ENCODE measurements at places on chromosomes 13 and 19.
A peak's percentile ranks its signal among the peaks of the same experiment; 100 is the strongest.

GRCh38 chr19:51396175-51396574 is 5.8 kb upstream of the C19orf84 start:
- DNase-seq = no peak

DNA sequence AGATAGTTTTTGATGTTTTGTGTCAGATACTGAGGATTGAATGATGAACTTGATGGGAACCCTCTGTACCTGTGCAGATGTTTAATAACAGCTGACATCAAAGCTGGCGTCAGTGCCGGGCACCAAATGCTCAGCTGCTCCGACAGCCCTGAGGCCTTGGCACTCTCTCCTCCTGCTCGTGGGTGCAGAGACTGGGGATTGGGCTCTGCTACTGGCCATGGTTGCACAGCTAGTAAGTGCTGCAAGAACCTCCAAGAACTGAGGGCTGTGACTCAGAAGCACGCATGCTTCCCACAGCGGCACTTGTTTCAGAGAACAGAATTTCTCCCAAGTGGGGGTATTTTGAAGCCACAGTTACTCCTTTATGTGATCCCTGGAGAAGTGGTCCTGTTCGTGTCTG is 5.9 kb downstream of the LAMP1 start:
- DNase-seq = no peak

DNA sequence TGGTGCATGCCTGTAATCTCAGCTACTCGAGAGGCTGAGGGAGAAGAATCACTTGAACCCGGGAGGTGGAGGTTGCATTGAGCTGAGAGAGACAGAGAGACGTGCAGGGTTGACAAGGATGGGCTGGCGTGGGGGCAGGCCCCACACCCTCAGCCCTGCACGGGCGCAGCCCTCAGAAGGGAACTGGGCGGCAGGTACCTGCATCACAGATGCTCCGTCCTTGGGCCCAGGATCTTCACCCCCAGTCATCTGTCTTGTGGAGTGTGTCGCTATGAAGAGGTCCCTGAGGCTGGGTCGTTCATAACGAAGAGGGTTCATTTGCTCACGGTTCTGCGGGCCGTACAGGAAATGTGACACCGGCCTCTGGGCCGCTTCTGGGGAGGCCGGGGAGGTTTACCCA is 20.3 kb downstream of the C2CD4C start:
- no peak for DNase-seq

- DNase-seq = no peak
These were observed 20.1 kb downstream of the ZNF763 start for GRCh38 chr19:11984986-11985385.

- peak; percentile 98 for DNase-seq
These were observed at the start of gene TRIM28 for GRCh38 chr19:58543826-58544590. Gene TRIM28 (plus strand): TSS chr19:58544064. CDS start chr19:58544758, 694 bp downstream.

GRCh38 chr13:59133903-59134302 is 1029.8 kb downstream of the DIAPH3 start:
- DNase-seq = no peak

DNA sequence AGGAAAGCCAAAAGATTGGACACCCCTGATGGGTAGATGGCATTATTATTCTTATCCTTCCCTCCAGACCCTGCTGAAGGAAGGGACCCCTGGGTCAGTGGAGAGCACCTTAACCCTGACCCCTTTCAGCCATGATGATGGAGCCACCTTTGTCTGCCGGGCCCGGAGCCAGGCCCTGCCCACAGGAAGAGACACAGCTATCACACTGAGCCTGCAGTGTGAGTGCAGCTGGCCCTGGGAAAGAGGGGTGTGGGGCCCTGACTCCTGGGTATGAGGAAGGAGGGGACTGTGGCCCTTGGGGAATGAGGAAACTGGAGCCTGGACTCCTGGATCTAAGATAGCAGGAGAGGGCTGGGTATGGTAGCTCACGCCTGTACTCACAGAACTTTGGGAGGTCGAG is 2.7 kb downstream of the KIRREL2 start:
- DNase-seq = no peak

DNA sequence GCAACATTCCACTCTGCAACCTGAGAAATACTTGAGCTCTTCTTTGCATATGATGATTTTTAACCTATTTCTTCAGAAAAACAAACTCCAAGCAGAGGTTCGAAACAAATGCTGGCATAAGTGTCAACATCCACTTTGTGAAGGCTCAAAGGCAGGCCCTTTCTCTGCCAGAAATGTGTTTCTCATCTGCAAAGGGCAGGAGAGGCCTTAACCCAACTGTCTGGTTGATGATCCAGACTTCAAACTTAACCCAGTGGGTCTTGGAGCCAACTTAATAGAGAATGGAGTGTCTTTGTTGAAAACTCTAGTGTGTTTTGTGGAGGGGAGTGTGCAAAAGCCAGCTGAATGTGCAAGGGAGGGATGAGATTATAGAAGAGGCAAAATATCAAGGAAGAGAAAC is 28.3 kb upstream of the ZNF507 start:
- no peak for DNase-seq

- no peak for DNase-seq
These were observed 479.1 kb downstream of the FOXO1 start for GRCh38 chr13:40187324-40187795.

- DNase-seq = peak; percentile 30
These were observed 22.1 kb upstream of the F7 start for GRCh38 chr13:113083402-113084061.

DNA sequence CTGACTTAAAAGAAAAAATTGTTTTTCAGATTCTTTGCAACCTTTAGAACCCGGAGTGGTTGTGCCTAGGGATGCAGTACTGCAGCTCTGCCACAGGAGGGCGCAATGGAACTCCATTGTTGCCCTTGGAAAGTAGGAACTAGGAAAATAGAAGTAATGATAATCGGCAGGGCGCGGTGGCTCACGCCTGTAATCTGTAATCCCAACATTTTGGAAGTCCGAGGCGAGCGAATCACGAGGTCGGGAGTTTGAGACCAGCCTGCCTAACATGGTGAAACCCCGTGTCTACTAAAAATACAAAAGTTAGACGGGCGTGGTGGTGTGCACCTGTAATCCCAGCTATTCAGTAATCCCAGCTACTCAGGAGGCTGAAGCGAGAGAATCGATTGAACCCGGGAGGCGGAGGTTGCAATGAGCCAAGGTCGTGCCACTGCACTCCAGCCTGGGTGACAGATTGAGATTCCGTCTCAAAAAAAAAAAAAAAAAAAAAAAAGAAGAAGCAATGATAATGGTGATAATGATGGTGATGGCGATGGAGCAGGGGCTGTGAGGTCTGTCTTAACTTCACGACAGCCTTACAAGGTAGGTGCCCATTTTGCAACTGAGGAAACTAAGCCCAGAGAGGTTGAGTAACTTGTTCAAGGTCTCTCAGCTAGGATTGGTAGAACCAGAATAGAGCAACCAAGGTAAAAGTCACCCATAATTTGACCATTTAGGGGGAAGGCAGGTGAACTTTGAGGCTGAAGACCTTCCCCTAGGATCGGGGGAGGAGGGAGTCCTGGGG is 5.5 kb upstream of the ADAMTS10 start:
- DNase-seq = no peak

- no peak for DNase-seq
These were observed 1.7 kb downstream of the UTP14C start for GRCh38 chr13:52026246-52026626.

GRCh38 chr19:18521692-18522123 is at the start of gene ELL:
Gene ELL (minus strand): TSS chr19:18522070. CDS start chr19:18522055, 15 bp downstream.
- no peak for DNase-seq

DNA sequence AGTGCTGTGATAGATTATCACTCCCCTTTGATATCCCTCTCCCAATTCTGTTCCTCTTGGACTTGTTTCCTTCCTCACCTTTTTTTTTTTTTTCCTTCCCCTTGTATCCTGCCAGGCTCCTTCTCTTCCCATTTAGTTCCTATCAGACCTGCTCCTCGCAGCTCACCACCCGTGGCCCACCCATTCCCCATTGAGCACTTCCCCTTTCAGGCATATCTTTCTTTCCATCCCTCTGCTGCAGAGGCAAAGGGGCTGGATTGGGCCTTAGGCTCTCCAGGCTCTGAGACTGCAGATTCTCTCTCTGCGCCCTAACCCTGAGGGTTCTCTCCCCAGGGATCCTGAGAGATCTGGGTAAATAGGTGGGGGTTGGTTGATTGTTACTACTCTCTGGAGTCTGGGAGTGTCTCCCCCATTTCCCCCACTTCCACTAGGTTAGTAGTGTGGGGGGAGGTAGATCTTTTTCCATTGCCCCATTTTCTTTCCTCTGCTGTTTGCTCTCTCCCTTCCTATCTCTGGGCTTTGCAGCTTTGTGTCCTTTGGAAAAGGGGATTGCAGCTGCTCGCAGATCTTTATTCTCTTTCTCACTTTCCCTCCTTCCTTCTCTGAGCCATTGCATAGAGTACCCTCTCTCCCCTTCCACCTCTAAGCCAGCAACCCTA is 2.3 kb downstream of the ARHGAP35 start:
- DNase-seq = no peak

- no peak for DNase-seq
These were observed 47.0 kb downstream of the DLEU7 start for GRCh38 chr13:50796463-50796862.

DNA sequence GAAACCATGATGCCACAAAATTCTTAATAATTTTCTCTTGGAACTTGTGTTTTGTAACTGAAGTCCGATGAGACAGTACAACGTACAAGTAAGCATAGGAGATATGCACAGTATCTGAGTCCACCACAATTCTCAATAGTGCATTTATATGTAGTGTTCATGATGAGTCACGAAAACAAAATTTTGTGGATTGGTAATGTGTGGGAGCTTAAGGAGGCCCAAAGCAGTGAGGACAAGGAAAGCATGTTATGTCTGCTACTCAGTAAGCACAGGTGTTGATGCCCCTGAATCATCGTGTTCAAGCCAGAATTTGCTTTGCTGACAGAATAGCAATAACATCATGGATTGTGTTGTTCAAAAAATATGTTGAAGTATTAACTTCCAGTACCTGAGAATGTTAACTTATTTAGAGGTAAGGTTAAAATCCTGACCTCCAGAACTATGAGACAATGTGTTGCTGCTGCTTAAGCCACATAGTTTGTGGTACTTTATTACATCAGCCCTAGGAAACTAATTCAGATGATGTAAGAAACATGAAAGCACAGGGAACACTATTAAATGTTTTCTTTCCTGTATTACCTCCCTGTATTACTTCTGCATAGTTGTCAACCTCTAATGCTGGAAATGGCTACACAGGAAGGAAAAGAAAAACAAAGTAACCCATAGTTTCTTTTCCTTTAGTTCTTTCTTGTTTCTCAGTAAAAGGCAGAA is 201.3 kb downstream of the SLITRK6 start:
- peak; percentile 71 for DNase-seq

GRCh38 chr13:74080762-74081161 is 53.4 kb downstream of the KLF12 start:
- no peak for DNase-seq

- peak; percentile 41 for DNase-seq
These were observed 6.6 kb upstream of the IGFL2 start for GRCh38 chr19:46141421-46141820.

DNA sequence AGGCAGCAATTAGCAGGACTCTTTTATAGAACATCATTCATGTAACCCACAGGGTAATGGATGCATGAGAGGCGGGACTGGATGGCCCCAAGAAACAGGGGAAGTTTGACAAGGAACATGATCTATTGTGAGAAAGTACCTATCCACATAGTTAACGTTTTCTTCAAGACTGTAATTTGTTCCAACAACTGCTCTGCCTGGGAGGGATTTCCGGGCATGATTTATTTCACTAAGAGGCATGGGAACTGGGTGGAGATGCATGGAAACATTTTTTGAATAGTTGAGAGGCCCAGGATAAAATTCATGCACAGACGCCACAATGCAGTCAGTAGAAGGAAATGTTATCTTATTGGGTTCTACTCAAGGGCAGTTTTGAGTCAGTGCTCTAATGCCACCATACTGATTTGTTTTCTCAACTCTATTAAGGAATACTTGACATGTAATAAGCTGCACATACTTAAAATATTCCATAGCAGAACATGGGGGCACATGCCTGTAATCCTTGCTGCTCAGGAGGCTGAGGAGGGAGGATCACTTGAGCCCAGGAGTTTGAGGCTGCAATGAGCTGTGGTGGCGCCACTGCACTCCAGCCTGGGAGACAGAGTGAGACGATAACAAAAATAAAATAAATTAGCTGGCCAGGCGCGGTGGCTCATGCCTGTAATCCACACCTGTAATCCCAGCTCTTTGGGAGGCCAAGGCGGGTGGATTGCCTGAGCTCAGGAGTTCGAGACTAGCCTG is 9.9 kb upstream of the ATG4D start:
- peak; percentile 94 for DNase-seq

DNA sequence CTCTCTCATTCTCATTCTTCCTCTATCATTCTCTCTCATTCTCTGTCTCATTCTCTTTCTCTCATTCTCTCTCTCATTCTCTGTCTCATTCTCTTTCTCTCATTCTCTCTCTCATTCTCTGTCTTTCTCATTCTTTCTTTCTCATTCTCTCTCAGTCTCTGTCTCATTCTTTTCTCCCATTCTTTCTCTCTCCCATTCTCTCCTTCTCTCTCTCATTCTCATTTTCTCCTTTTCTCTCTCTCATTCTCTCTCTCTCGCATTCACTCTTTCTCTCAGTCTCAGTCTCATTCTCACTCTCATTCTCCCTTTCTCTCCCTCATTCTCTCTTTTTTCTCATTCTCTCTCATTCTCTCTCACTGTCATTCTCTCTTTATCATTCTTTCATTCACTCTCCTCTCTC is 152.0 kb upstream of the UQCRFS1 start:
- DNase-seq = no peak

DNA sequence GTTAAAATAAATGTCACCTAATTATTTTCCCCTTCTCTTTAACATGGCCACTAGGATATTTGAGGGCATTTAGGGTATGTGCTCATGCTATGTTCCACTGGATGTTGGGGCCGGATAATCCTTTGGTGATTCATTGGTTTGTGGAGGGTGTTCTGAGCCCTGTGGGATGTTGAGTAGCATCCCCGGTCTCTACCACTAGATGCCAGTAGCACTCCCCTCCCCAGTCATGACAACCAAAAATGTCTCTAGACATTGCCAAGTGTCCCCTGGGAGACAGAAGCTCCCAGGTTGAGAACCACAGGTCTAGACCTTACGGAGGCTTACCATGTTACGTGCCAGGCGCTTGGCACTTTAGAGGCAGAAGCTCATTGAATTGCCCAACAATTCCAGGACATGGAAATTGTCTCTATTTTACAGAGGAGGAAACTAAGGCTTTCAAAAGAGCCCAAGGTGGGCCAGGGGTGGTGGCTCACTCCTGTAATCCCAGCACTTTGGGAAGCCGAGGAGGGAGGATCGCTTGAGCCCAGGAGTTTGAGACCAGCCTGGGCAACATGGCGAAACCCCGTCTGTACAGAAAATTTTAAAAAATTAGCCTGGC is 14.1 kb downstream of the SHANK1 start:
- DNase-seq = peak; percentile 34

DNA sequence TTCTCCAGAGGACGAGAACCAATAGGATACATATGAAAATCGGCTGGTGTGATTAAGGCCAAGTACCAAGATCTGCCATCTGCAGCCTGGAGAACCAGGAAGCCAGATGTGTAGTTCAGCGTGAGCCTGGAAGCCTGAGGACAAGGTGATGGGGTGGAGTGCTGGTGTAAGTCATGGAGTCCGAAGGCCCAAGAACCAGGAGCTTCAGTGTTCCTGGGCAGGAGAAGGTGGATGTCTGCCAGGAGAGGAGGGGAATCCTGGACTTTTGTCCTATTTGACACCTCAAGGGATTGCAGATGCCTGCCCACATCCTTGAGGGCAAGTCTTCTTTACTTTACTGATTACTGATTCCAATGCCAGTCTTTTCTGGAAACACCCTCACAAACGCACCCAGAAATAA is 71.5 kb downstream of the SPATA13 start:
- DNase-seq = no peak

All from epithelial cell of esophagus (primary cell).